ENCODE measurements at places on chromosomes 4 and X. TPM values are rescaled to one million over a fixed set of nuclear protein-coding genes. Genes with fewer than 3 reads are reported as not detected.

ZDHHC9 gene
- 42.8 TPM for polyA plus RNA-seq

SYN1 gene
- polyA plus RNA-seq: 6.5 TPM

TBC1D25 gene
- 8.8 TPM for polyA plus RNA-seq

ASMTL gene
- polyA plus RNA-seq: 49.2 TPM

SNCA gene
- 45.8 TPM for polyA plus RNA-seq

CDX4 gene
- not detected for polyA plus RNA-seq

ITIH6 gene
- polyA plus RNA-seq: 0.03 TPM

DNA sequence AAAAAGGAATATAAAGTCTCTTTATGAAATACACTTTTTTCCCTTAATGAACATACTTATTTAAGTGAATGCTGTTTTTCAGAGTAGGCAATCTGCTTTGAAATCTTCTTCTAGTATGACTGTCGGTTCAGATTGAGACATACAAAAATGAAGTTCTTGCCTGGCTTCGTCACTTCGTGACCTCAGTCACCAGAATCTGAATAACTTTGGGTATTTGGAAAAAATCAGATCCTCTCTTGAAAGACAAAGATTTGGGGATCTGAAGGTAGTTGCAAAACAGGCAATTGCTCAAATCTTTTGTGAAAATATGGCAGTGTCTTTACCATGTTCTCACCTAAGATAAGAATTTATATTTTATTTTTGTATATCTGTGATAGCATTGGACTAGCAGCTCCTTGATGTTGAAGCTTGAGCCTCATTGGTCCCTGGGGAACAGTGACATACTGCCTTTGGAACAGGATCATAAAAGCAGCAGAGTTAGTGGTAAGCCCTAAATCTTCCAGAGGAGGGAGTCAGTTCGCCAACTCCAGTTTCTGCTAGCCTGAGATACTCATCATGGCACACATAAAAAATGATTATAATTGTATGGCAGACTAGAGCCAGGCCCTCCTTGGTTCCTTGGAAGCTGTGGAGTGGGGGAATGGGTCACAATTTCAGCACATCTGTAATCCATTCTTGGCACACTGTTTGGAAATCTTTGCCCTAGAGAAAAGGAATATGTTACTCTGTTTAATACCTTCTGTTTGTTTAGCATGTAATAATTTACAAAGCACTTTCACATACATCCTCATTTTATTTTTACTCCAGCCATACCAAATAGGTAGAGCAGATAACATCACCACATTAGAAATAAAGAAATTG, 5.0 kb downstream of the ARFIP1 start:
- no peak for DNase-seq

DNA sequence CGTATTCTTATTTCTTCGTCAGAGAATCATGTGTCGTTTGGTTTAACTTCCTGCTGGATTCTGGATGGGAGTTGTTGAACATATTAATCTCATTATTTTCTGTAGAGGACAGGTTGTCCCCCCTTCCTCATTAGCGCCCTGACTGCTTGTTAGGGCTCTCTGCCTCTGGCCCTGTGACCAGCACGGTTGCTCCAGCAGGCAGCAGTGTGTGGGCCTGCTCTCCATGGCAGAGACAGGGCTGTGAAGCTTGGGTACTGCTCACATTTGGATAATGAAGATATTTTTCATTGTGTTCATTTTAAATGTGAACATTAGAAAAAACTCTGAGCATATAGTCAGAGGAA, 102.7 kb downstream of the KLHL8 start:
- DNase-seq: no peak

GRCh38 chr4:102420563-102421398, 75.5 kb upstream of the SLC39A8 start:
- DNase-seq: no peak

DNA sequence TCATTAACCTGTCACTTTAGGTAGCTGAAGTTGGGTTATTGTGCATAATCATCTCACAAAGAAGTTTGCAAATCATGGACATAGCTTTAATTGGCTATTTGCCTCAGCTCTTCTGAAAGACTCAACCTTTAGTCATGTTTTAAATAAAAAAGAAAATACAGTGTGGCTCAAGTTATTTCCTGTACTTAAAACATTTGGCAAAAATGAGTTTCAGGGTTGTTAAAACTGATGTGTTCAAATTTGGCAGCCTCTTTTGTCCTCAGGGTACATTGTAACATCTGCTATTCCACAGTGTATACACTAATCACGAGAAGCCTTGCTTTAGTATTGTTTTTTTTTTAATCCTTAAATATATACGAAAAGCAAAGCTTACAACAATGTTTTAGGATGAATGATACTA, 31.5 kb upstream of the HPGD start:
- no peak for DNase-seq

DNA sequence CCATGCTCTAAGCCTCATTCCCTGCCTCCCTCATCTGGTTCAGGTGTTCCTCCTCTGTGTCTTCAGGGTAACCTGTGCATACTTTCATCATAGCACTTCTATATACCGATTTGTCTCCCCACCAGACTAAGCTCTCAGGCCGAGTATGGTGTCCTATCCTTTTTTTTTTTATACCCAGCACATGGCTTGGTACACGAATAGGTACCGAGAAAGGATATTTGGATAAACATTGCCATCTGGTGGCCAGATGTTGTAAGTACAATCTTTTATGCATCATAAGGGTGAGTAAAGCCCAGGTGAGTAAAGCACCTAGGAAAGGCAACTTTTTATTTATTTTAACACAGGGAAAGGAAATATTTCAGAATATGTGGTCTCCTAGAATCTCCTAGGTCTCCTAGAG, 68.4 kb downstream of the MID2 start:
- no peak for DNase-seq

- no peak for DNase-seq
Measured at GRCh38 chr4:7137326-7138200, 54.8 kb upstream of the SORCS2 start.

DNA sequence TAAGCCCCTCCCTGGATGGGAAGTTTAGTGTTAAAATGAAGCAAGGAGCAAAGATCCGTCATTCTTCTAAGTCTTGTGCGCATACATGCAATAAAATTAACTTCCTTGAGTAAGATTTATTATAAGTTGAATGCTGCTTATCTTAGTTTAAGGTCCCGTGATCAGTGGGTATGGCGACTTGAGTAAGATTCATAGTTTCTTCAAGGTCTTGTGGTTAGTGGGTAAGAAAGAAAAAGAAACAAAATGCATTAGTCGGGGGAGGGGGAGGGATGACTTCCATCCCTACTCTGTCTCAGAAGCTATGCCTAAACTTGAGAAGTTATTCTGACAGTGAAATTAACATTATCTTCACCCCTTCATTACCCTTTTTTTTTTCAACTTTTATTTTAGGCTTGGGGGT, 127.3 kb upstream of the MAGEB16 start:
- DNase-seq: no peak

GRCh38 chrX:120749141-120749846, 119.4 kb upstream of the C1GALT1C1 start:
- DNase-seq: no peak

- DNase-seq: no peak
Measured at GRCh38 chr4:143438710-143439109, 74.8 kb upstream of the SMARCA5 start.

DNA sequence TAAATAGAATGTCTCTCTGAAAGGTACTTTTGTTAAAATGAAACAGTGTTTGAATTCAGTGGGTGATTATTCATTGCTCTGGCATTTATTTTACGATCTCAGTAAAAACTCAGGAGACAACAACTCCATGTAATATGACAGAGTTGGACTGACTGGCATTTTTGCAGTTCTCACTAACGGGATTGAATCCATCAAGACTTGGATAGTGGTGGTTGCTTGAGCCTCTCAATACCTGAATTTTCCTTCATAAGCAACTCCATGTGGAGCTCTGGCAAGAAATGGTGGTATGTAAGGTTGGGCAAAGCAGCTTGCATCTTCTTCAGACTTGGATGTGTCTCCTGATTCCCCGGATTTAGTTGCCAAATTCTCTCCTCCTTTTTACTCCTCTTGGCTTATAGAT, 72.7 kb downstream of the FRMPD4 start:
- no peak for DNase-seq

DNA sequence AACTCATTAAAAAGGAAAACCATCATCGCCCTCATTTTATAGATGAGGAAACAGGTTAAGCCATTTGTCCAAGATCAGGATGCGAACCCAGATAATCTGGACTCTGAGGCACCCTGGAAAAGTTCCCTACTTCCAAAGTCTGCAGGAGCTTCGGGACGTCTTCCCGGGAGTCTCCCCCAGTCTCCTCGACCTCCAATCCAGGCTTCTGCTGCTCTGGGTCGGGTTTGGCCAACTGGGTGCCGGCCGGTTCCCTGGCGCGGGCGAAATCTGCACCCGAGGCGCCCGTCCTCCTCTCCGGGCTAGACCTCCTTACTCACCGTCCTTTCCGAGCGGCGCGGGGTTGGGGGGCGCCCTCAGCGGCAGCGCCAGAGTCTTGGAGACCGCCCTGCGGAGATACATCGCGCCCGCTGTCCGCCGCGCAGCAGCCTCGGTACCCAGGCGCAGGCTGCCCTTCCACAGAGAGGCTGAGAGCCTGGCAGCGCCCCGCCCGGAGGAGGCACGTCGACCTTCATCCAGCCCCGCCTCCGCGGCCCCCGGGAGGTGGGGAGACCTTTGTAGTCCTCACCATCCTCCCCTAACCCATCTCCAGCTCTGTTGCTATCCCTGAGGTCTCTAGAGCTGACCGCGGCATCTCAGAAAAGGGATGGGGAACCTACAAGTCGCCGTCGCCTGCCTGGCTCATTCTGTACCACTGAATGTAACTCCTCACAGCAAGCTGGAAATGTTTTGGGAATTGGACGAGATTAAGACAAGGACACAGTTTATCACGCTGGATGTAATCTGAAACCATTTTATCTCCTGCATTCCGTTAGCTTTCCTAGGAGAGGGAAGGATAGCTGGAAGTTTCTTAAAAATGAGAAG, at the start of gene MGARP:
Gene MGARP (minus strand): TSS at position 466 of the 861 bp plus-strand sequence. CDS start 67 bp downstream, at position 399.
- no peak for DNase-seq

DNA sequence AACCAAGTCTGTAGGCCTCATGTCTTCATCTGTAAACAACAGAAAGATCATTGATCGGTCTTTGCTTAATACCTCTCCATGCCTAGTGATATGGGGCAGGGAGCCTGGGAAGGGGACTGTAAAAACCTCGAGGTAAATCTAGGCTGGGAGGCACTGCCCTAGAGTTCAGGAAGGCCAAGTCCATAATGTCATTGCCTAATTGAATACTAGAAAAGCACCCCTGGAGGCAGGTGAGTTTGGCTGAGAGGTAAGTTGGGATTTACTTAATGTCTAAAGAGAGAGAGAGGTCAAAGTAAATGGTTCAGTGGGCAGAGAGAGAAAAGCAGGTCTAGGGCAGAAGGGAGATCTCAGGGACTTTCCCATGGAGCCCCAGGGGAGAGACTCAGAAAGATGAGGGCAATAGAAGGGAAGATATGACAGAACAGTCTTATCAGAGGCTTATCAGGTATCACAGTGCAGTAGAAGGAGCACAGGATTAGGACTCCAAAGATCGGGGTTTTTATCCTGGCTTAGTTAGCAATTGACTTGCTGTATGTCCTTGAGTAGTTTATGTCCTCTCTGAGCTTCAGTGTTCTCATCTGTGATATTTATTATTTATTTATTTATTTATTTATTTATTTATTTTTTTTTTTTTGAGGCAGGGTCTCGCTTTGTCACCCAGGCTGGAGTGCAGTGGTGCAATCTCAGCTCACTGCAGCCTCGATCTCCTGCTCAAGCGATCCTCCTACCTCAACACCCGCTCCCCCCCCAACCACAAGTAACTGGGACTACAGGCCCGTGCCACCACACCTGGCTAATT, 85.2 kb downstream of the SLC16A2 start:
- no peak for DNase-seq

DNA sequence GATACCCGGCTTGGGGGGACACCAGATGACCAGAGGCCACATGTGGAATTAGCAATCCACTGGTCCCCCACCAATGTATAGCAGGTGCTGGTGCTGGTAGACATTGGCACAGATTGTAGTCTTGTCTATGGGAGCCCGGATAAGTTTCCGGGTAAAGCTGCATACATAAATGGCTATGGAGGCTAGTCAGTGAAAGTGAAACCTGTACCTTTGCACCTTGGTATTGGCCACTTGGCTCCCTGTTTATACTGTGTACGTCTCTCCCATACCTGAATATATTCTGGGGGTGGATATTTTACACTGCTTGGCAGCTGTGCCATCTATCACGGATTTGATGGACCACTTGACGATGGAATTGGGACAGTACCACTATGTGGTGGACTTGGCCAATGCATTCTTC, 5.6 kb upstream of the TIGD2 start:
- no peak for DNase-seq

DNA sequence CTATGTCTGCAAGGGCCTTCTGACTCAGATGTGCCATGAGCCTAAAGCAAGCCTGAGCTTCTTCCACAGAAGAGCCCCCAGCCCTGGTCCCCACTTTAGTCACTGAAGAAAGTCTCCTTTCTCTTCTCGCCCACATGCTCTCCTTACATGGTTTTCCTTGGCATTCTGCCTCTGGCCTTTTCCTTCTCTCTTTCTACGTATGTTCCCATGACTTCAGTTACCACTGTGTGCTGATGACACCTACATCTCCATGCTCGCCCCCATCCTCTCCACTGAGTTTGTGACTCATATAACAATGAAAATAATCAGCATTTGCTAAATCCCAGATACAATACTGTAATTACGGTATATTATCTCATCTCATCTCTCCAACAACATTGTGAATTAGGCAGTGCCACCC, 149.3 kb downstream of the AMMECR1 start:
- DNase-seq: no peak

DNA sequence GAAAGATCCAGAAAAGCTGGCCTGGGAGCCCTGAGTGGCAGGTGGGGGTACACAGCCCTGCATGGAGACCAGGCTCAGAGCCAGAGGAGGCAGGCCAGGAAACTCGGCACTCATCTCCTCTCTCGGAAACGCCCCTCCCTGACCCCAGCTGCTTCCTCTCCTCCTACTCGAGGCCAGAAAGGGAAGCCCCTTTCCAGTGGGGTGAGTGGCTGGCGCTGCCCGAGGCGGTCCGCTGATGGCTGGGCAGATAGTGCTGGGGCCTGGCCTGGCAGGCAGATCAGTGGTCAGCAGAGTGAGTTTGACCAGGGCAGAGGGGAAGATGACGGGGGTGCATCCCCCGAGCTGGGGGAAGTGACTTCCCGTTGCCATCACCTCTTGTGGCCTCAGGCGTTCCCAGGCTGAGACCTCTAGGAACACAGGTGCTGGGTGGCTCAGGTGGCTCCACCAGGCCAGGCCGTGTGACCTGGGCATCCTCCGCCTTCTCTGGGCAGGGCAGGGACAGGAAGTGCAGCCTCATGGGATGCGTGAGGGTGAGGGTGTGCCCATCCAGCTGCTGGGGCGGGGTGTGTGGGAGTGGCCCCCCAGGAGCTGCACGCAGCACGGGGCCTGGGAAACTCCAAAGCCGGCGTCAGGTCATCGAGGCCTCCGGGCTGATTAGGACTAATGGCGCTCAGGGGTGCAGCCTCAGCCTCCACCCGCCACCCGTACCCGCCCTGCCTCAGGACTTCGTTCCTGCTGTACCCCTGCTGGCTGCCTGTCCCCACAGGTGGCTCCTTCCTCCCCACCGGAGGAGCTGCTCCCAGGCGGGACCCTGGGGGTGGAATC, 5.7 kb downstream of the SH3BP2 start:
- no peak for DNase-seq
